ENCODE measurements at places on chromosomes 2 and 18. TPM values are rescaled to one million over a fixed set of nuclear protein-coding genes. Genes with fewer than 3 reads are reported as not detected.

The CYRIA gene
- 0.06 TPM for total RNA-seq

The RUFY4 gene
- not detected for total RNA-seq

The MSH6 gene
- 85.8 TPM for total RNA-seq

The FRZB gene
- total RNA-seq: 0.03 TPM

The RPRM gene
- not detected for total RNA-seq

The PRSS56 gene
- total RNA-seq: 0.27 TPM

The TANC1 gene
- 9.1 TPM for total RNA-seq

The DPYSL5 gene
- total RNA-seq: 4.0 TPM

The CASP10 gene
- 1.5 TPM for total RNA-seq

The ADAM23 gene
- 9.5 TPM for total RNA-seq

The GCG gene
- total RNA-seq: not detected

The ANTXR1 gene
- total RNA-seq: 154 TPM

The HRH4 gene
- total RNA-seq: 0.02 TPM

The MRPS5 gene
- 77.7 TPM for total RNA-seq

The PTPRN gene
- total RNA-seq: 1.2 TPM

The ACTR3 gene
- 307 TPM for total RNA-seq

The RESP18 gene
- not detected for total RNA-seq

The OR6B2 gene
- total RNA-seq: not detected

The CXCR1 gene
- not detected for total RNA-seq

The TEX261 gene
- total RNA-seq: 73.1 TPM

The CHRNG gene
- not detected for total RNA-seq

The STARD6 gene
- not detected for total RNA-seq

The CXCR2 gene
- not detected for total RNA-seq

The SMYD1 gene
- total RNA-seq: not detected

The NDUFS1 gene
- total RNA-seq: 63.3 TPM

The DCAF17 gene
- total RNA-seq: 10.8 TPM

The CGREF1 gene
- 7.3 TPM for total RNA-seq

The TDRD15 gene
- total RNA-seq: not detected

All from A549 treated with RU486 at 1 μM for 4 hours (cell line).